Fibroblast of skin of left biceps (primary cell): ENCODE measurements at places on chromosomes 13 and 19.

DNA sequence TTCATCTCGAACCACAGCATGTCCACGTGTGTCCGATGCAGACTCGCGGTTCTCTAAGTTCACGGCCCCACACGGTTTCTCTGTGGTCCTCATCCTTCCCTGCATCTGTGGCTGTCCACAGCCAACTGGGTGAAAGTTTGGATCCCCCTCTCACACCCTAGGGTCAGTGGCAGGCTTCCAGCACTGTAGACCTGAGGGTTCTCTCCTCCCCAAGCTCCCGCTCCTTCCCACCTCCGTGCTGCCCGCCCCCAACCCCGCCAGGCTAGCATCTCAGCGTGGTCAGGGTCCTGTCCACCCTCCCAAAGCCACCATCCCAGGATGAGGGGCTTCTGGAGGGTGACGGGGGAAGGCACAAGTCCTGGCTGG is 3.0 kb downstream of the ANGPTL4 start:
- no peak for DNase-seq

DNA sequence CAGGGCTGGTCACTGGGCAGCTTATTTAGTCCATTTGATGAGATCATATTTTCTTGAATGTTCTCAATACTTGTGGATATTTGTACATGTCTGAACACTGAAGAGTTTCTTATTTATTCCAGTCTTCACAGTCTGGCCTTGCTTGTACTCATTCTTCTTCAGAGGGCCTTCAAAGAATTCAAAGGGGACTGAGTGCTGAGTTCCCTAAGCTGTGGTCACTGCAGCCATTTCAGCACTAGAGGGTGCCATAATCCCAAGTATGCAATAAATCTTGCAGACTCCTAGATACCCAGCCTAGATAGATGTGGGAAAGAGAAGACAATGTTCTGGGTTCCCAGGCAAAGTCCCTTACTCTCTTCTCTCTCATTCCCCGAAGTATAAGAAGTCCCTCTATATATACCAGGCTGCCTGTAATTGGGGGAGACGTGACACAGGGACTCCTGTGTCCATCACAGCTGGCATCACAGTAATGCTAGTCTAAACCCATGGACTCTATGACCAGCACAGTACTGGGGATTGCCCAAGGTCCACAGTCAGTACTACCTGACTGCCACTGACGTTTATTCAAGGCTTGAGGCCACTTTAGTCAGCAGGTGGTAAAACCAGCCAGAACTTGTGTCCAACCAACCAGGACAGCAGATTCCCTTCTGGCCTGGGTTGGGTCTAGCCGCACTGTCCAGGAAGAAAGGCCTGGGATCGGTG is 8.9 kb upstream of the VN1R1 start:
- no peak for DNase-seq

DNA sequence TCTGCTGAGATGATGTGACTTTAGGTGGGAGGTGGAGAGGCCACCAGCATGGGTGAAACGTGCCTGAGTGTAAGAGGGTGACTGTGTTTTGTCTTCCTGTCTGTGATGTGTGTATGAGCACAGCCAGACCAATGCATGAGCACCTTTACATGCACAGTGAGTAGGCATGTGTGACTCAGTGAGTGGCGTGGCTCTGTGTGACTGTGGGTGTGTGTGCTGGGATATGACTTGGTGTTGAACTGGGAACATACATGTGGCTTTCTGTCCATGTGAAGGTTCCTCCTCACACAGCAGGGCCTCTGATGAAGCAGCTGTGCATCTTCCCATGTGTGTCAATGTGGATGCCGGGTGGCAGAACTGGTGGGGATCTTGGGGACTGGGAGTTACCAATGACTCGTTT is 19.9 kb upstream of the LGALS13 start:
- DNase-seq = no peak

- DNase-seq = no peak
These were observed 50.8 kb upstream of the PCDH8 start for GRCh38 chr13:52899206-52899605.

DNA sequence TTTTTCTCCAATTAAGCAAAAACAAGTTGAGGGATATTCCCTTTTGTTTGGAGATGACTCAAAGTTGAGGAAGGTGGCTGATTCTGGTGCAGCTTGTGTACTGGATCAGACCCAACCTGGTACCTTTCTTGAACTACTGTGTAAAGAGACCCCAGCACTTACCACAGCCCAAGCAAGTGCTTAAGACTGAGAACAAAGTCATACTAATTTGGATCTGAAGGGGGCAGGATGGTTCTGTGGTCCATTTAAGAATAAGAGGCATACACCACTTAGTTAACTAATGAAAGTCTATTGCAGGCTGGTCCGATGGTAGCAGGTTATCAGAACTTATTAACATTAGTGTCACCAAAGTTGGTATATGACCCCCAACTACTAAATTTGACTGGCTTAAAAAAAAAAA is 6.3 kb downstream of the THSD1 start:
- DNase-seq = no peak

- no peak for DNase-seq
These were observed 711.6 kb upstream of the SLITRK6 start for GRCh38 chr13:86510792-86511191.

DNA sequence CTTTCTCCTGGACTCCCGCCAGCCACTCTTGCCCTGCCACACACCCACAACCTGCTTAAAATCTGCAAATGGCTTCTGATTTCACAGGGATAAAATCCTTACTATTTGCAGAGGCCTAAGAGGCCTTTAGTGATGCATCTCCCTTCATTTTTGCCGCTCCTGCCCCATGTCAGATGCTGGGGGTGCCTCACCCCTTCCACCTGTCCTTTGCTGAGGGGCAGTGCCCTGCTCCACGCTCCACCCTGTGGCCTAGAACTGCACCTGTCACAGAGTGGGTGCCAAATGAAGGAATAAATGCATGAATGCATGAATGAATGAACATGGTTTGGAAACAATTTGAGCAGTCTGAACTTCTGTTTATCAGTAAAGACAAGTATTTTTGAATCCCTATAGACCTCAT is 34.1 kb upstream of the UQCRFS1 start:
- no peak for DNase-seq

DNA sequence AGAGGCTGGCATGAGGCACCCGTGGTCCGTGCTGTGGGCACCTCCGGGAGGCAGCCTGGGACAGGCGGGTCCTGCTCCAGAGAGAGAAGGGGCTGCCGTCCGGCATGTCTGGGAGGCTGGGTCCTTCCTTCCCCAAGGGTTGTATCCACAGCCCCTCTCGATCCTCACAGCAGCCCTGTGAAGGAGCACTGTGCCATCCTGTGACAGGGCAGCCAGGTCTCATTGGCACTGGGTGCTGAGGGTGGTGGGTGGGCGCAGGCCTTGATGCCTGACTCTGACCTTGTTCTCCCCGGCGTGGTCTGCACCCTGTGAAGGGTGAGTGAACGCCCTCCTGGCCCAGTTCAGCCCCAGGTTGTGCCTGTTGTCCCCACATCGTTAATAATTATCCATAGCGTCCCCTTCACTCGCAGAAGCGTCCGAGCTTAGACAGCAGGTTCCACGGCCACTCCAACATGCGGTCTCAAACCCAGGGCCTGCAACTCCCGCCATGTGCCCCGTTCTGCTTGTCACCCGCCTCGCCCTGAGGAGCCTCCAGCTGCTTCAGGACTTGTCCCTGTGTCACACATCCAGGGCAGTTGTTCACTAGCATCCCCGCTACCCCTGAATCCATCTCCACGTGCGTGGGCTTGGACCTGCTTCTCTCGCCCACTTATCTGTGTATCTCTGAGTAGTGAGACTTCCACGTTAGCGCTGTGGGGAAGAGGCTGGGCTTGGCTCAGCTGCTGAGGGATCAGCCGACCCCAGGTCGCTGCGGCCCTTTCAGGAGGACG is 10.6 kb downstream of the ATP11A start:
- DNase-seq = no peak

DNA sequence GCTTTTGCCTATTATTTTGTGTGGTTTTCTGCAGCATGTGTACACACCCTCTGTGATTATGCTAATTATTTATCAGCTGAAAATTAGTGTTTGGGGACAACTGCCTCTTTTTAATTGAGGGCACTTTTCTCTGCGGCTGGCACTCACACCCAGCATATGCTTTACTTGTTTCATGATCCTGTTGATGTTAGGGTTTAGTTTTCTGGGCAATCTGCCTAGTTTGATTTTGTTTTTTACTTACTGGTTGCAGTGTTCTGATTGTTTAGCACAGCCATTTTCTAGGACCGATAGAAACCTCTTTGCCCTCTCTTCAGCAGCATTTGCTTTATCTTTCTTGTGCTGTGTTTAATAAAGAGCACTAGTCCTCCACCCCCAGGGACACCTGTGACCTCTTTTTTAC is 161.6 kb downstream of the PAN3 start:
- DNase-seq = no peak

DNA sequence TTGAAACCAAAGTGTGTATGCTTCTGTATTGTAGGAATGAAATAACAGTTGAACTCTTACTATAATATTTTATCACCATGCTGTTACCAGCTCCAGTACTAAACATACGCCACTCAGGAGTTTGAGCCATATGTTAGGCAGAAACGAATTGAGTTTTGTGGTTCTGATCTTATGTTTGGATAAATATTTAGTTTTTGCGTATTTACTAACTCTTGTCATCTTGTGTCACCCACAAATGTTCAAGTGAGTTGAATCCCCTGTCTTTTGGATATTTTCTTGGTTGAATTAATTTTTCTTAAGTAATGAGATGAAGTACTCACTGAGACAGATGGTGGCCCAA is 1.5 kb downstream of the FNDC3A start:
- DNase-seq = no peak
